Peyer's patch (tissue), 4 donors: ENCODE measurements at places on chromosomes 7 and 10. TPM values are rescaled to one million over a fixed set of nuclear protein-coding genes. Genes with fewer than 3 reads are reported as not detected.

GRCh38 chr7:67619175-67619574 lies 622.5 kb downstream of the TYW1 start:
- DNase-seq = no peak

Gene SPDYE1
- not detected for total RNA-seq

GRCh38 chr10:43055217-43055616 lies 21.7 kb upstream of the RET start:
- DNase-seq = no peak

GRCh38 chr10:101835362-101835761 lies 8.2 kb downstream of the KCNIP2 start:
- DNase-seq = no peak

DNA sequence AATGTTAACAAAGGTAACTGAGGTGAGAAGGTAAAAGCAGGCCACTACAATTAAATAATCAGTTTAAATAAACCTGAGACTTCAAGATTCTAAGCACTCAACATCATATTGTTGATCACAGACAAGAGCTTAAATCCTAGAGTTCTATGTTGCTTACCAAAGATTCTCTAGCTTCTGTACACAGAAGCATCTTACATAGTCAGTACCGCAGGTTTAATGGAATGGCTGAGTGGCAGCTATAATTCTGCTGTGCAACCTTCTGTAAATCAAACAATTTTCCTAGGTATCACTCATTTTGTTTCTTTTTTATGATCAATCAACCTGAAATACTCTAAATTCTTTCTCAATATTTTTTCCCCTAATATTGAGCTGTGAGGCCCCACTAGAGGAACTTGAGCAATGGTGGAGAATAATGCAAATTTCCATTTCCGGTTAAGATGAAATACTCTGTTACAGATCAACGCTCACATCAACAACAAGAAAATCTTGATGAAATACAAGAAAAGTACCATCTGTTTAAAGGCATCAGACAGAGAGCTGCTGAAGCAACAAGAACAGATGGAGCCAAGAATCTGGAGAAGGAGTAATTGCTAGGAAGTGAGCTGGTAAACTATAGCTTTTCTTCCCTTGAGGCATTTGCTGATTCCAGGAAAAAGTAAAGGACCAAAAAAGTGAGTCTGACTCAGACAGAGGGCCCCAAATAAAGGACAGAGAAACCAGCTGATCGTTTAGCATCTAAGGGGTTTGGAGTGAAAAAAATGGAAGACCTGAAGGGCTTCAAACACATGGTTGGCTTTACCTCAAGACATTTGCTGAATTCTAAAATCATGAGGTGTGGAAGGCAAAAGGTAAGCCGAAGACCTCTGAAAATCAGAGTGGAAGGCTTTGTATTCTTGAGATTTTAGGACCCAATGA lies 22.6 kb downstream of the PNPLA8 start:
- DNase-seq = no peak

GRCh38 chr7:140364819-140365218 lies 33.5 kb downstream of the SLC37A3 start:
- no peak for DNase-seq

- no peak for DNase-seq
These were observed 331.3 kb downstream of the PLXNA4 start for GRCh38 chr7:132244903-132245480.

Gene PRLHR
- not detected for total RNA-seq

GRCh38 chr7:95482424-95482823 lies 3.3 kb upstream of the ASB4 start:
- no peak for DNase-seq

Gene PRTFDC1
- total RNA-seq = 19.2 TPM

DNA sequence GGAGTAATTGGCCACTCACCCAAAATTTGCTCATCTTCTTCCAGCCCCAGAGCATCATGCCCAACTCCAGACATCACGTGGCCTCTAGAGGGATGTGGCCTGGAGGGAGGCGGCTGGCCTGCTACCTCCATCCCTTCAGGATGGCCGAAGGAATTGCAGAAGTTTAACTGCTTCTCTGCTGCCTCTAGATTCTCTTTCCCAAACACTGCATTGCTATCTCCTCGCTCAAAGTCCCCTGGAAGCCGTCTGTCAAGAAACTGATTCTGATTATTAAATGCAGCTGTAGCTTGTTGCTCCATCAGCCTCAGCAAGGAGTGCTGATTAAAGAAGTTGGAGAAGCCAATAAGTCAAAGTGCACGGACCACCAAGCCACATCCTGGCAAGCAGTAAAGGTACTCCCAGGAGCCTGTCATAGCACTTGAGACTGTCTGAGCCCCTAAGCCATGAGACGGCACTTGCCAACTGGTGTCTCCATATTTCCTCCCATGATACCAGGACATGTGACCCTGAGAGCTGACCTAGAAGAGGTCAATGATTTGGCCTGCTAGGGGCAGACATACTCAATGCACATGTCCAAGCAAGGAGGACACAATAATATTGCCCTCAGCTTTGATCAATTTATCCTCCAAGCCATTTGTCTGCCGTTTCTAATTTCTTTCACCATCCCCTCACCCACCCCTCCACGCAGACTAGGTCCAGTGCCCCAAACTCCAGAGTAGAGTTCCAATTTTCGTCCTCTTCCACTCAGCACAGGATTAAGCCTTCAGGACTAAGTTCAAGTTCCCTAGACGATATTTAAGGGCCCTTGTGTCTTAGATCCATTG lies 84.2 kb downstream of the TBXAS1 start:
- DNase-seq = no peak

Gene ADARB2
- total RNA-seq = 9.9 TPM
